ENCODE measurements at places on chromosomes 7 and 10. TPM values are rescaled to one million over a fixed set of nuclear protein-coding genes. Genes with fewer than 3 reads are reported as not detected.

CNNM1 gene
- polyA plus RNA-seq = 2.2 TPM

HERPUD2 gene
- polyA plus RNA-seq = 26.8 TPM

ELOVL3 gene
- polyA plus RNA-seq = not detected

NOLC1 gene
- 46.2 TPM for polyA plus RNA-seq

LLCFC1 gene
- not detected for polyA plus RNA-seq

CHN2 gene
- 12.3 TPM for polyA plus RNA-seq

C10orf62 gene
- not detected for polyA plus RNA-seq

CUTC gene
- polyA plus RNA-seq = 26.3 TPM

C10orf105 gene
- polyA plus RNA-seq = not detected

NAT16 gene
- not detected for polyA plus RNA-seq

Data from hepatocyte (in vitro differentiated cells).